ENCODE measurements at places on chromosomes 2 and 18. TPM values are rescaled to one million over a fixed set of nuclear protein-coding genes. Genes with fewer than 3 reads are reported as not detected.
A peak's percentile ranks its signal among the peaks of the same experiment; 100 is the strongest.

Gene SLC11A1
- 3.8 TPM for total RNA-seq

Gene SNORC
- 2.6 TPM for total RNA-seq

Gene DHRS9
- total RNA-seq: 0.21 TPM

Gene MTHFD2
- total RNA-seq: 49.1 TPM

Gene PTH2R
- total RNA-seq: 0.13 TPM

- no peak for ATAC-seq
These were observed 200.7 kb downstream of the BCL11A start for GRCh38 chr2:60352491-60353405.

DNA sequence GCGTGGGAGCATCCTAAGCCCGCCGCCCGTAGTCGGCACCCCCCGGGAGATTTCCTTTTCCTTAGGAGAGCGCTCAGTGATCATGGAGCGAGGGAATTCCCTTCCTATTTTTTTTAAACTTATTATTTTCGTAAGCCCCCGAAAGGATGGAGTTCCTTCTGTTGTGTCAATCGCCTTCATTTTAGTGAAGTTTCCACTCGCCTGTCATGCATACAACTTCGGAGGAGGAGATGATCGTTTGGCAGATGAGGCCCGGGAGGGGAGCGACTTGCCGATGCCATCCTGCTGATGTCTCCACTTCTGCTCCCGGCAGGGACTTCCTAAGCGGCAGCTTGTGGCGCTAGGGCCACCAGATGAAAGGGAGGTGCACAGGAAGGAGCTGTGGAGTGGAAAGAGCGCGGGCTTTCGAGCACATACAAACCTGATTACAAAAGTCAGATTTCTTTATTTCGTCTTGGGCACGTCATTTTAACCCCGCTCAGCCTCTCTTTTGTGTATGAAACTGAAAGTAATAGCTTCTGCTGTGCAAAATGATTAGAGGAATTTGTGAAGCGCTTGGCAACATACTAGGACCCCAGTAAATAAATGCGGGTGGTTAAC is at the start of gene ADGRF3:
Gene ADGRF3 (minus strand): TSS at position 336 of the 600 bp plus-strand sequence. CDS start 555 bp downstream, outside the sequence.
- peak; percentile 7 for ATAC-seq

- peak; percentile 83 for ATAC-seq
These were observed 56.9 kb downstream of the SRBD1 start for GRCh38 chr2:45554073-45554741.
